ENCODE measurements at places on chromosomes 7 and 10.

GRCh38 chr7:32462977-32463376, 27.2 kb downstream of the LSM5 start:
- no peak for DNase-seq

DNA sequence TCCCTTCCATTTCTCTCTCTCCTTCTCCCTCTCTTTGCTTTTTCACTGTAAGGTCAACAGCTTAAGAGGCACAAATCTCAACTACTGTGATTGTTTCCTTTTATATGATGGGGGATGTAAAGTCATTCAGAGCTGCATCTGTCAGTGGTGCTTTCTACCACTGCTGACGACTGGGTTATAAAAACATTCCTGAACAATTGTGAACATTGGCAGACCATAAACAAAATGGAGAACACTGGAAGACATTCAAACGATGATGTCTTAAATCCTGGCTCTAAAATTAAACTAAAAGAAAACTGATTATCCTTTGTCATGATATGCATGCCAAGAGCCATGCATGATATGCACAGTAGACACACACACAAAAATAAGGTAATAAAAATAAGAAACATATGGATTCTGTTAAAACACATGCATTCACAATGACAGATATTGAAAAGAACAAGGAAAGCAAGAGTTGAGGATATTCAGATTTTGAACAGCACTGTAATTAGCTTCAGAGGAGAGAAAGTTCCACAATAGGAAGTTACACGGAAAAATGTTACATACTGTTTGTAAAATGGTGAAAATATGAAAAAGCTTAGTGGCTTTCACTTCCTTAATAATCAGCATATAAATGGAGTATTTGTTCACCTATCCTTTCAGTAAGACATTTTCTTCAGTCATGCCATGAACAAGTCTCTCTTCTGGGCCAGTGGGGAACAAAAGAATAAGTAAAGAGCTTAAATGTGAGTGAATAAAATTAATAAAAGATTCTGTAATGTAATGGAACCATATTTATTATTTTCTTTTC, 89.2 kb downstream of the RNLS start:
- DNase-seq: peak; percentile 78

DNA sequence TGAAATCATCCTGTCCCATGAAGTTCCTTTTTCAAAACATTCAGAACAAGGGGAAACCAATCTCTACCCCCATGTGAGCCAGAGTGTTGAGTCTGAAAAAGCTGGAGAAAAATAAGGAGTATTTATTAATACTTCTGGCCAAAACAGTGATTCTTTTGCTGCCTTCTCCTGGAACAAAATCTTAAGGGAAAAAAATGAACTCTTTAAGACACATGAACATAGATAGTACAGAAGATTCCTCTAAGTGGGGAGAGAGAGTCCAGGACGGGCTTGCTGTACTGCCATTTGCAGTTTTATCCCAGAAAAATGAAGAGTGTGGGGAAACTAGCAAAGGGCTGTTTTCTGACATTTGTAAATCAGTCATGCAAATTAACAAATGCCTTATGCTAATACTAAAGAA, 173.4 kb upstream of the CELF2 start:
- DNase-seq: no peak

DNA sequence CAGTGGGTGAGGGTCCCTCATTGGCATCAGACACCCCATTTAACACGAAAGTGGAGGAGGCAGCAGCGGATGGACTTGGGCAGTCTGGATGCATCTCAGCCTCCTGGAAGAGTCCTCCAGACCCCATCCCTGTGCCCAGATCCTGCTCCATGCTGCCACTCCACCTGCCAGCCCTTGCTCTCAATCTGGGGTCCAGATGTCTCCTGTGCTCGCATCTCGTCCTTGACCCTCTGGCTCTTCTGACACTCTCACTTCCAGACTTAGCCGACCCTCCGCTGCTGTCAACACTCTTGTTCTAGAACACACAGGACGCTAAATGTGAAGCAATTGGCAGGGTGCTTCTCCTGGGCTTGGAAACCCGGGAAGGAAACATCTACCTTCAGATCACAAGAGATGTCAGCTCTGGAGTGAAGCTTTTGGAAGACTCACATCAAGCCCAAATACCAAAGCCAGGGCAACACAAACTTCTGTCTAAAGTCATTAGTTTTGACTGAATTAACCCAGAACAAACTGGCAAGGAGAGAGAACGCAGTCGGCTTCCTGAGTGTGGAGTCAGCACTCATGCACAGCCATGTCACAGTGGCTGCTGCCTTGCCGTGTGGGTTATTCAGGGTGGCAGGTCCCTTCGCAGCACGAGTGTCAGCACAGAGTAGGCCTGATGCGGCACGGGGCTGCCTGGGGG, 379.1 kb downstream of the TCERG1L start:
- no peak for DNase-seq

DNA sequence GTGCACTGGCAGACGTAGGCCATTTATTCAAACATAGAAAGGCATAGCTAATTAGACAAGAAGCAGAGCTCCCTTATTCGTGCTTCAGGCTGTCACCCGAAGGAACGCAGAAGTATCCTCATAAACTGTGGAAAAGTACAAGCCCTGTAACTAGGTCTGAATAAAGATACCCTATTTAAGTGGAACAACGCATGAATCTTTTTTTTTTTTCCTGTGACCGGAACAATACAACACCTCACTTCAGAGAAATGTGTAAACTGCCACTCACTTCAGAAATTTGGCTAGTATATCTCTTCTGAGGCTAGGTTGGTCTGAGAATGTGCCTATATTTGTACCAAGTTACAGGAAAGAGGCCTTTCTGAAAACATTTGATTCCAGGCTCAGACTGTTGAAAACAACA, 8.0 kb upstream of the CSTF2T start:
- no peak for DNase-seq

DNA sequence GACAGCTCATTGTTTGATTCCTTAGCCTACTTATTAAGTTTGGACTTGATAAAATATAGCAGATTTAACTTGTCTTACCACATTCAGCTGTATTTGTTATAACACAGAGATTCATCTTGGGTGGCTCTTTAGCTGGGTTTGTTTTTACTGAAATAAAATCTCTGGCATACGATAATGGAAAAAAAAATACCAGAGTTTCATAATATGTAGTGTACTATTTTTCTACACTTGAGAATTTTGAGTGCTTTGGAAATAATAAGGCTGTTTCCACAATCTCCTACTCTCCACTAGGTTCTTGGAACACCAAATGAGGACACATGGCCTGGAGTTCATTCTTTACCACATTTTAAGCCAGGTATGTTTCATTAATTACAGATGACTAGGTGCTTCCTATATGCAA, 218.6 kb upstream of the FZD1 start:
- no peak for DNase-seq

DNA sequence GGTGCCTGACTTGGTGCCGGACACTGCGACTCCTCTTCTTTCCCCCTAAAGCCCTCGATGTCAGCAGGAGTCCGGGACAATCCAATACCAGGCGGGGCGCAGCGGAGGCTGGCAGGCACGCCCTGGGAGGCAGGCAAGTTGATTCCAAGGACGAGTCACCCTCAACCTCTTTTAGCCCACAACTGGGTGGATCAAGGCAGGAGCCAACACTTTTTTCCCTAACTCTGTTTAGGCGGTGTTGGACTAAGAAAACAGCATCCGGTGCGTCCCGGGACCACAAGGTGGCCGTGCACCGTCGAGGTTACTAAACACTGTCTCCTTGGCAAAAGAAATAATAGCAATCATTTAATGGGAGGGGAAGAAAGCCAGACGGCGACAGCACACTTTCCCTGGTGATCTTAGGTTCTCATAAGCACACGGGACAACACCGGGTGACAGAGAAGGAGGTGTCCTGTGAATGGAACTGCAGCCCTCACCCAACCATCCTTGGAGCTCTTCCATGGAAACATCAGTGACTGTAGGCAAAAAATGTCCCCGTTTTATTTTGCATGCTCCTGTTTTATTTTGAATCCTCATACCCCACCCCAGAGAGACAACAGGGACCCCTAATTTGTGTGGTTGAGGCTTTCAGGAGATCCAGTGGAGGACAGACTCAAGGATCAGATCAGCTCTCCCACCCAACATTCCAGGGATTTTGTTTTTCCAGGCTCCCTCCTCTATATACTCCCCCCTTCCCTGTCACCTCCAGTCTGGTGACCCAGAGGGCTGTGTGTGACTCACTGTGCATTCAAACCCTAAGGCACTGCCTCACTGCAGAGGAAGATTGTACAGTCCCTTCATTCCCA, 1.3 kb upstream of the CALCR start:
- DNase-seq: no peak

GRCh38 chr10:43859016-43859525, 210.4 kb upstream of the ZNF32 start:
- no peak for DNase-seq

GRCh38 chr10:56240471-56240870, 120.6 kb downstream of the ZWINT start:
- DNase-seq: no peak

- DNase-seq: no peak
Observed at GRCh38 chr10:32409741-32410140, 36.2 kb upstream of the CCDC7 start.

GRCh38 chr7:78179211-78179610, 380.6 kb downstream of the PHTF2 start:
- no peak for DNase-seq

- DNase-seq: no peak
Observed at GRCh38 chr7:139694389-139694676, 83.5 kb downstream of the HIPK2 start.

DNA sequence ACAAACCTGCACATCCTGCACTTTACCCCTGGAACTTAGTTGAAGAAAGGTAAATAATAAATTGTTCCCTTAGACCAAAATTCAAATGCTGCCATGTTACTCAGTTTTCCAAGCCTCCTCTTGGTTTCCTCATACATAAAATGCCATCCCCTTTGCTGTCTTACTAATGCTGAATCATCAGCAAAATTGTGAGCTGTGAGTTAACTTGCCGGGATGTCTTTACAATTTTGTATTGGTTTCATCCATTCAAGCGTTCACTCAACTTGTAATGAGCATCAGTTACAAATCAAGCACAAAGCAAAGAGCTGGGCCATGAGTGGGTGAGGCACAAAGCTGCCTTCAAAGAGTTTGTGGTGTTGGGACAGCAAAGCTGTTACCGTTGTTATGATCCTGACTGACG, 395.8 kb upstream of the ZMIZ1 start:
- peak; percentile 74 for DNase-seq

- DNase-seq: no peak
Observed at GRCh38 chr7:132092106-132092505, 484.2 kb downstream of the PLXNA4 start.

GRCh38 chr10:130198651-130199050, 62.5 kb downstream of the GLRX3 start:
- no peak for DNase-seq

DNA sequence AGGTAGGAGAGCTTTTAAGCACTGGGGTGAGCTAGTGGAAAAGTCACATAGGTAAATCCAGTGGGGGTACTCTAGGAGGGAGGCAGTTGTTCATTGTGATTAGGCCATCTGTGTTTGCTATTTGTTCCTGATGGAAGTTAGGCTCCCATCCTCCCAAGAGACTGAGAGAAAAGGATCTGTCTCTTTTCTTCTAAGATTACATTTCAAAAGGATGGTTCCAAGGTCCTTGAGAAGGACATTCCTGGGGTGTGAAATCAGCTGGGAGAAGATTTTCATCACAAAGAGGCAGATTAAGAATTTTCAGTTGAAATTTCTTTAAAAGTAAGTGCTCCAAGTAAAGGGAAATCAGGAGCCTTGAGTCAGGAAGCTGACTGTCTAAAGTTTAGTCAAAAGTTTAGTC, 210.8 kb upstream of the CSTF2T start:
- no peak for DNase-seq
